ENCODE measurements at places on chromosomes 12 and 14. TPM values are rescaled to one million over a fixed set of nuclear protein-coding genes. Genes with fewer than 3 reads are reported as not detected.

Gene C1R
- total RNA-seq: 125 TPM

Gene LBHD2
- not detected for total RNA-seq

Gene ACRBP
- total RNA-seq: 0.18 TPM

Gene ZCRB1
- total RNA-seq: 27.5 TPM

Gene FAIM2
- 0.29 TPM for total RNA-seq

Gene KRT6C
- total RNA-seq: not detected

Gene OAS1
- total RNA-seq: 0.18 TPM

Gene SLC10A1
- not detected for total RNA-seq

Gene AHNAK2
- 26.1 TPM for total RNA-seq

Gene TPH2
- total RNA-seq: not detected

Gene BLOC1S1
- total RNA-seq: 189 TPM

Gene LIN7A
- total RNA-seq: 19.5 TPM

Gene TRHDE
- total RNA-seq: 22.0 TPM

Gene BMAL2
- total RNA-seq: 30.3 TPM

Gene HELB
- 1.6 TPM for total RNA-seq

Gene SOAT2
- 0.29 TPM for total RNA-seq

Gene SMAGP
- total RNA-seq: 31.9 TPM

Gene FLVCR2
- total RNA-seq: 5.8 TPM

Gene NCOR2
- 70.6 TPM for total RNA-seq

Gene GYS2
- not detected for total RNA-seq

Gene GPD1
- total RNA-seq: 0.18 TPM

Gene KIF5A
- 0.29 TPM for total RNA-seq

Gene DDHD1
- total RNA-seq: 4.9 TPM

Gene RFC5
- 25.7 TPM for total RNA-seq

Gene ENDOU
- total RNA-seq: not detected

Gene C12orf50
- total RNA-seq: not detected

Gene POTEM
- total RNA-seq: not detected

Gene CELA1
- not detected for total RNA-seq

Gene HOXC6
- total RNA-seq: 2.5 TPM

Gene KCNH5
- total RNA-seq: not detected

Gene TAS2R30
- not detected for total RNA-seq

Gene GABARAPL1
- total RNA-seq: 58.0 TPM

Gene GALNT9
- 0.29 TPM for total RNA-seq

Gene IQSEC3
- total RNA-seq: not detected

Gene CDKN1B
- 22.7 TPM for total RNA-seq

Gene KERA
- not detected for total RNA-seq

Gene PPFIA2
- 0.71 TPM for total RNA-seq

Gene OTOGL
- not detected for total RNA-seq

Gene DLK1
- not detected for total RNA-seq

Gene LPAR5
- total RNA-seq: not detected

Gene SLC7A7
- total RNA-seq: 1.6 TPM

Gene OR4K1
- not detected for total RNA-seq

Gene TTC9
- total RNA-seq: not detected

Gene SLC38A4
- total RNA-seq: 0.53 TPM
